Stimulated activated CD4-positive, alpha-beta T cell treated with anti-CD3 and anti-CD28 coated beads, TNF-alpha, amount 100 ng/mL, for 4 hours (primary cell): ENCODE measurements at places on chromosomes 11 and 22.
A peak's percentile ranks its signal among the peaks of the same experiment; 100 is the strongest.

- no peak for DNase-seq
Measured at GRCh38 chr11:68013611-68014156, 3.6 kb downstream of the ALDH3B1 start.

DNA sequence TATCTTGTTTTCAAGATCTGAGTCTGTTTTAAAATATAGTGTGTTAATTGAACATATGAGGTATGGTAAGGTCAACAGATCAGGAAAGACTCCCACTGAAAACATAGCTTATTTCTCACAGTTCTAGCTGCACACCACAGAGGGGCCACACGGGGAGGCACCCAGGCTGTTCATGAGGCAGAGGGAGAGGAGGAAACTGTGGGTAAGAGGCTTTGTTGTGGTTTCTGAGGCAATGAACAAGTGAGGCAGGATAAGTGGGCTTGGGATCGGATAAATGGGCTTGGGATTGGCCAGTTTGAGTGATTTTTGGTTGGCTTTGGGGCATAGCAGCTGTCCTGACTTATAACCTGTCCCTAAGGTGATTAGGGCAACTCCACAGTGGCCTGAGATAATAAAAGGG, 242.1 kb downstream of the LUZP2 start:
- DNase-seq = no peak

DNA sequence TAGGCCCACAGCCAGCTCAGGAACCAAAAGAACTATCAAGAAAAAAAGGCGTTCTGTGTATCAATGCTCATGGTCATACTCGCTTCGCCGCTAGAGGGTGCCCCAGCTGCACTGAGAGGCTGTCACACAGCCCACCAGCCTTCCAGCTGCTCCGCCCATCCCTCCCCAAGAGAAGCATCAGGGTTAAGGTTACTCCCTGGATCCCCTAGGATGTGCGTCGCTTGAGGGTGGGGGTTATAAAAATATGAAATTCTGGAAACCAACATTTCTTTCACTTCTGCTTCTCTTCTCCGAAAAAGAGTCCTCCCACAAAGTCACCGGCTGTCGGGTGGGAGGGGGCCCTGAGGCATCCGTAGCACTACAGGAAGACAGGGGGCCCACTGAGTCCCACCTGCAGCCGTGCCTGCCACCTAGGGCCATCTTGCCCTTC, 1.7 kb downstream of the CBX6 start:
- peak; percentile 83 for DNase-seq

- DNase-seq = no peak
Measured at GRCh38 chr11:69859275-69859934, 40.2 kb upstream of the FGF3 start.
